RWPE2 (cell line): ENCODE measurements at places on chromosomes 5 and 9.

GRCh38 chr9:95171001-95171400, 146.5 kb downstream of the FANCC start:
- no peaks in the 10 kb centered on the region for H3K27me3 ChIP-seq
- peaks cover 26% of the 10 kb centered on the region for H3K36me3 ChIP-seq
- peaks cover 14% of the 10 kb centered on the region for H3K4me1 ChIP-seq
- no peak for DNase-seq

DNA sequence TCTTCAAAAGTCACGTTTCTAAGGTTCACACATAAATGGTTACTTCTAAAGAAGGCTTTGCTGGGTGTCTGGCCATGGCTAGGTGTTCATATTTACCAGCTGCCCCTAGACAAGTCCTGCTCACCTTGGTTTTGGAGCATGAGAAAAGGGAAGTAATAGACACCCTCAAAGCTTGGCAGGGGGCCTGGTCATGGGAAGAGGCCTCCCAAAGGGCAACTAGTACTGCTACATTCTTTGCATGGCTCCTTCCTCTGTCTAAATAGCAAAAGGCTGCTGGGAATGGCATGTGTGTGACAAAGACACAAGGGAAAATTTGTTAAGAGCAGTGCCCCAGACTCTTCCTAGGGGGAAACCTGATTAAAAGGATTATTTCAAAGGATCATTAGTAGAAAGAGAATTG, 93.4 kb downstream of the NRG2 start:
- peaks cover 31% of the 10 kb centered on the region for H3K27me3 ChIP-seq
- H3K4me1 ChIP-seq: no peaks in the 10 kb centered on the region
- H3K36me3 ChIP-seq: no peaks in the 10 kb centered on the region
- DNase-seq: no peak
- H3K4me3 ChIP-seq: no peak overlapping the region

DNA sequence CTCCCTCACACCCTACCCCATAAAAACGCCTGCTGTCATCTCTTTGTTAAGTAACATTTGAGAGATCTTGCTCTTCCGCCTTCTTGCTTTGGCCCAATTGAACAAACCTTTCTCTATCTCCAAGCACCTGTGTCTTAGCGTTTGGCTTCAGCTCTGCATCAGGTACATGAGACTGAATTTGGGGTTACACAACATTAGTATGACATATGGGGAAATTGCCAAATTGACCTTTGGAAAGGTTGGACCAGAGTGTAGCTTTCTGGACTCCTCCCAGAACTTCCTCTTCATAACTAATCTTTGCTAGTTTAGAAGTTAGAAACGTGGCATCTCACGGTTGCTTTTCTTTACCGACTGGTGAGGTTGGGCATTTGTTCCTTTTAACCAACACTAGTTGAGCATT, 3.5 kb upstream of the EXOSC3 start:
- peaks cover 8% of the 10 kb centered on the region for H3K4me1 ChIP-seq
- H3K36me3 ChIP-seq: peaks cover 8% of the 10 kb centered on the region
- no peaks in the 10 kb centered on the region for H3K27me3 ChIP-seq
- DNase-seq: no peak
- H3K4me3 ChIP-seq: no peak overlapping the region

- no peak overlapping the region for H3K4me3 ChIP-seq
- no peak for DNase-seq
- H3K27me3 ChIP-seq: no peaks in the 10 kb centered on the region
- H3K27ac ChIP-seq: peak overlapping the region; percentile 47
- peaks cover 33% of the 10 kb centered on the region for H3K4me1 ChIP-seq
Observed at GRCh38 chr9:114691046-114691955, 9.3 kb upstream of the TEX48 start.

- H3K4me3 ChIP-seq: no peak overlapping the region
- DNase-seq: no peak
- H3K27me3 ChIP-seq: no peaks in the 10 kb centered on the region
Observed at GRCh38 chr9:125650271-125650737, 56.7 kb downstream of the MAPKAP1 start.

GRCh38 chr5:151255621-151256286, 2.8 kb downstream of the GM2A start:
- H3K27me3 ChIP-seq: no peaks in the 10 kb centered on the region
- peaks cover 38% of the 10 kb centered on the region for H3K4me1 ChIP-seq
- H3K36me3 ChIP-seq: peaks cover 13% of the 10 kb centered on the region
- DNase-seq: no peak

- no peaks in the 10 kb centered on the region for H3K27me3 ChIP-seq
- H3K4me1 ChIP-seq: no peaks in the 10 kb centered on the region
- H3K27ac ChIP-seq: no peak overlapping the region
Observed at GRCh38 chr5:92402956-92403702, 1020.0 kb upstream of the ARRDC3 start.

DNA sequence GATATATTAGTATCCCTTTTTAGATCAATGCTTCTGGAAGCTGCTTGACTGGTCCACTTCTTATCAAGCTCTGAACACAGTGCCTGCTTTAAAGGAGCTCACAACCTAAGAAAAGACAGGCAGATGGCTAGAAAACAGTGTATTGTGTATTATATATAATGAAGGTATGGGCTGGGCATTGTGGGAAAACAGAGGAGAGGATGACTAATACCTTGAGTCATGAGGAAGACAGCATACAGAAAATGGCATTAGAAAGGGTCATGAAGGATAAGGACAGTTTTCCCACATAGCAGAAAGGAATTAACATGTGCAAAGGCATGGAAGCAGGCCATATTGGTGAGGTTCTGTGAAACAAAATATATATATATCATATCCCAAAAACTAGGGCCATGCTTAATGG, 309.6 kb downstream of the MLLT3 start:
- H3K4me1 ChIP-seq: peaks cover 15% of the 10 kb centered on the region
- H3K4me3 ChIP-seq: no peak overlapping the region
- no peaks in the 10 kb centered on the region for H3K27me3 ChIP-seq

DNA sequence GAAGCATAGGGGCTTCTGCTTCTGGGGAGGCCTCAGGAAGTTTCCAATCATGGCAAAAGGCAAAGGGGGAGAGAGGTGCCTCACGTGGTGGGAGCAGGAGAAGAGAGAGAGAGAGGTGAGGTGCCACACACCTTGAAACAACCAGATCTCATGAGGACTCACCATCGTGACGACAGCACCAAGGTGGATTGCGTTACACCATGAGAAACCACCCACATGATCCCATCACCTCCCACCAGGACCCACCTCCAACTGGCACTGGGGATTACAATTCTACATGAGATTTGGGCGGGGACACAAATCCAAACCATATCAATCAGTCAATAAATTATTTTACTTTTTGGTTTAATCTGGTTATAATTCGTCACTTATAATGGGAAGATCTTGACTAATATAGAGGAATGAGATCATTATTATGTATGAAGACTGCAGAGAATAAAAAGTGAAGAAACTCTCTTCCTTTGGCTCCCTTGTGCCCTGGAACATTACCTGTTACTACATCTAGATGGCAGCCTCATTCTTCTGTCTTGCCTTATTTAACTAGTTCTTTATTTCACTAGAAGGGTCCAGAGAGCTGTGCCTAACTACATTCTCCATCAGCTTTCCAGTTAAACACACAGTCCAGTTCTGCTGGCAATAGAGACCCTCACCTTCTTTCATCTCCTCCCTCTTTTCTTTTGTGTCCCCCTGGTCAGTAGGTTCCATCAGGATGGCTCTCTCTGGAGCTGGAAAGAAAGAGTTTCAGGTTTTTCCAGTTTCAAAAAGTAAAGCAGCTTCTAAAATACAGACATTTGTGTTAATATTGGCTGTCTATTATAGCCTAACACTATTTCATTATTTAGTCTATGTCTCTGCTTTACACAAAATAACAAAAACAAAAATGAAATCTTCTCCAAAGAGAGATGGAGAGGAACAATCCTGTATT, 21.7 kb upstream of the SPINK7 start:
- DNase-seq: no peak
- H3K27ac ChIP-seq: no peak overlapping the region
- no peaks in the 10 kb centered on the region for H3K27me3 ChIP-seq
- H3K4me3 ChIP-seq: no peak overlapping the region
- no peaks in the 10 kb centered on the region for H3K36me3 ChIP-seq
- H3K4me1 ChIP-seq: no peaks in the 10 kb centered on the region

DNA sequence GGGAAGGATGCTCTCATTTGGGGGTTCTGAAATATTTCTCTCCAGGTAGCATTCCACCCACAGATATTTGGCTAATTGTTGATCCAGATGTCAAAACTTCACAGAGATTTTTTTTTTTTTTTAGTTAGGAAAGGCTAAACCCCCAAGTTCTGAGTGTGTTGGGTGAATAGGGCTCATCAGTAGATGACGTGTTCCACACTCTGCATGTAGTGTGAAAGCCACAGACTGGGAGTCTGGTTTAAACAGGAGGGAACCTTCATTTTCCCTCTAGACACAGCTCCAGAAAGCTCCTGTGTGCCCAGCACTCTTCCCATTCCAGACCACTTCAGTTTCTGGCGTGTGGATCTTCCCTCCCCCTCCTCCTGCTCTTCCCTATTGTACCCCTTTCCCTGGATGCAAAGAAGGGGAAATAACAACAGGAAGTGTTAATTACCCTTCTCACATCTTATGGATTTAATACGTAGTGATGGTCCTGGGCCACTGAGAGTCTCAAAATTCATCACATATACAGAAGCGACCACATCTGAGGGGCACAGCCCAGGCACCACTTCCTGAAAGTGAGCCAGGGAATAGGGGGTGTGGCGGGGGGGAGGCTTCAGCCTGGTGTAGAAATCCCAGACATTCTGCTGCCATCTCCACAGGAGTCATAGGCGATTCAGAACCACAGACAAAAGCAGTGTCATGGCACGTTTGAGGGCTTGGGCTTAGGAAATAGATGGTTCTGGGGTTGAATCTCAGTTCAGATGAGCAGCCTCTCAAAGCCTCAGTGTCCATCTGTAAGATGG, 65.1 kb downstream of the DAP start:
- peaks cover 11% of the 10 kb centered on the region for H3K4me1 ChIP-seq
- H3K27me3 ChIP-seq: no peaks in the 10 kb centered on the region
- H3K27ac ChIP-seq: peak overlapping the region; percentile 42
- H3K36me3 ChIP-seq: peaks cover 19% of the 10 kb centered on the region
- DNase-seq: peak; percentile 17

- no peak overlapping the region for H3K27ac ChIP-seq
- no peaks in the 10 kb centered on the region for H3K36me3 ChIP-seq
- H3K27me3 ChIP-seq: no peaks in the 10 kb centered on the region
- H3K4me3 ChIP-seq: no peak overlapping the region
- H3K4me1 ChIP-seq: no peaks in the 10 kb centered on the region
Observed at GRCh38 chr5:99590806-99591205, 662.0 kb upstream of the CHD1 start.

- no peaks in the 10 kb centered on the region for H3K27me3 ChIP-seq
- H3K4me1 ChIP-seq: peaks cover 26% of the 10 kb centered on the region
- H3K27ac ChIP-seq: peak overlapping the region; percentile 33
- H3K36me3 ChIP-seq: no peaks in the 10 kb centered on the region
- no peak for DNase-seq
- no peak overlapping the region for H3K4me3 ChIP-seq
Observed at GRCh38 chr5:14009575-14009974, 65.1 kb upstream of the DNAH5 start.

- H3K4me1 ChIP-seq: no peaks in the 10 kb centered on the region
- no peaks in the 10 kb centered on the region for H3K27me3 ChIP-seq
- no peak for DNase-seq
- H3K4me3 ChIP-seq: no peak overlapping the region
- H3K36me3 ChIP-seq: peaks cover 56% of the 10 kb centered on the region
- H3K27ac ChIP-seq: no peak overlapping the region
Observed at GRCh38 chr9:112265391-112265790, 68.0 kb downstream of the PTBP3 start.

- H3K36me3 ChIP-seq: no peaks in the 10 kb centered on the region
- H3K27ac ChIP-seq: no peak overlapping the region
- H3K27me3 ChIP-seq: peaks cover 3% of the 10 kb centered on the region
- no peaks in the 10 kb centered on the region for H3K4me1 ChIP-seq
- no peak overlapping the region for H3K4me3 ChIP-seq
- no peak for DNase-seq
Observed at GRCh38 chr5:165786073-165786472, 2280.7 kb downstream of the MAT2B start.

DNA sequence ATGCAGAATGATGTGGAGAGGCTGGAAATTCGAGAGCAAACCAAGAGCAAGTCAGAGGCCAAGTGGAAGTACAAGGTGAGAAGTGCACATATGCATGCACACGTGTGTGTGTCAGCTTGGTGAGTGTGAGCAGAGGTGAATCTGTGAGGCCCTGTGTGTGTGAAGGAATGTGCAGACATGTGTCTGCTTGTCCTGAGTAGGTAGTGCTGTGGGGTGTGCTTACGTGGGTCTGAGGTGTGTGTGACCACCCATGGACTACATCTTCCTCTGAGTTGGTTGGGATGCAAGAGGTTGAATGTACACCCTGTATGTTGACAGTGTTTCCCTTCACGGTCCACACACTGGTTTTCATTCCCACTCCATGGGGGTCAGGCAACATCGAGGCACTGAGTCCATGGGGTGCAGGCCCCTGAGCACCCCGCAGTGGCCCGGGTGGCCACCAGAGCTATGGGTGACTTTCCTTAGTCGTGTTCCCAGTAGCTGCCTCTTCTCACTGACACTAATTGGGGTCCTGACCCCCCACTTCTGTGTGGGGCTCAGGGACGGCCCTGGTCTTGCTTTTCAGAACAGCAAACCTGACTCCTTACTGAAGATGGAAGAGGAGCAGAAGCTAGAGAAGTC, 86.7 kb downstream of the PHF2 start:
- no peak overlapping the region for H3K4me3 ChIP-seq
- H3K27me3 ChIP-seq: no peaks in the 10 kb centered on the region
- H3K4me1 ChIP-seq: no peaks in the 10 kb centered on the region
- H3K36me3 ChIP-seq: no peaks in the 10 kb centered on the region
- DNase-seq: peak; percentile 23
- no peak overlapping the region for H3K27ac ChIP-seq

- no peak overlapping the region for H3K27ac ChIP-seq
- peaks cover 8% of the 10 kb centered on the region for H3K4me1 ChIP-seq
- H3K36me3 ChIP-seq: no peaks in the 10 kb centered on the region
- H3K27me3 ChIP-seq: no peaks in the 10 kb centered on the region
- H3K4me3 ChIP-seq: no peak overlapping the region
Observed at GRCh38 chr9:69314547-69314946, 10.5 kb upstream of the ENTREP1 start.

GRCh38 chr5:180331647-180331950, 21.5 kb downstream of the GFPT2 start:
- DNase-seq: peak; percentile 19
- H3K27ac ChIP-seq: peak overlapping the region; percentile 71
- no peaks in the 10 kb centered on the region for H3K27me3 ChIP-seq
- no peak overlapping the region for H3K4me3 ChIP-seq
- peaks cover 29% of the 10 kb centered on the region for H3K4me1 ChIP-seq

DNA sequence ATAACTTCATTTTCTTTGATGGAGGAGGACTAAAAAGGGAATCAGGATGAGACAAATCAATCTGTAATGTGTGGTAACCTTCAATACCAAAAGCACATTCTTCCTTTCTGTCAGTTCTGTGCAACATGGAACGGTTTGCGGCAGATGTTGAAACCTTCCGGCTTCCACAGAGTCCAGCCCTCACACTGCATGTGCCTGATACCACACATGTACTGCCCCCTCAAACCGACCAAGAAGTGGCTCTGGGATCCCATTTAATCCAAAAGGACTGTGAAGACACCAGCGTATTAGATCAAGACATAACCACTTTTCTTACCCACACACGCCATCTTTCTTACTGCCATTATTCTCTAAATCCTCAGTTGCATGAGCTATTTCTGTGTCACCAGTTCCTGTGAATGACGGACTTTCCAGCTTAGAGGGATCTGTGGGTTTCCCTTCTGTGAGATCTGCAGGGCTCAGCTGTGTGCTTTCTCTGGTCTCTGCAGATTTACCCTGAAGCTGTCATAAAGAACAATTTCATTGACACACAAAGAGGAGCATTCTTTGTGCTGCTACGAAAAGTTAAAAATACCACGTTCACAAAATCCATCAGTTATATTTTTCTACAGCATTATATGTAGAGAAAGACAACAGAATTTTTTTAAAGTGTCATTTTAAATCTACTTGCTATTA, 25.8 kb downstream of the NSUN2 start:
- DNase-seq: no peak
- no peaks in the 10 kb centered on the region for H3K27me3 ChIP-seq
- H3K4me3 ChIP-seq: no peak overlapping the region
- H3K4me1 ChIP-seq: no peaks in the 10 kb centered on the region
- H3K36me3 ChIP-seq: peaks cover 100% of the 10 kb centered on the region
- H3K27ac ChIP-seq: no peak overlapping the region
